Stimulated activated CD8-positive, alpha-beta memory T cell treated with anti-CD3 and anti-CD28 coated beads, Interleukin-7, amount 100 ng/mL, for 1 hour (primary cell): ENCODE measurements at places on chromosomes 6 and 20.

GRCh38 chr20:44348168-44348659 lies 7.3 kb upstream of the HNF4A start:
- no peak for DNase-seq

DNA sequence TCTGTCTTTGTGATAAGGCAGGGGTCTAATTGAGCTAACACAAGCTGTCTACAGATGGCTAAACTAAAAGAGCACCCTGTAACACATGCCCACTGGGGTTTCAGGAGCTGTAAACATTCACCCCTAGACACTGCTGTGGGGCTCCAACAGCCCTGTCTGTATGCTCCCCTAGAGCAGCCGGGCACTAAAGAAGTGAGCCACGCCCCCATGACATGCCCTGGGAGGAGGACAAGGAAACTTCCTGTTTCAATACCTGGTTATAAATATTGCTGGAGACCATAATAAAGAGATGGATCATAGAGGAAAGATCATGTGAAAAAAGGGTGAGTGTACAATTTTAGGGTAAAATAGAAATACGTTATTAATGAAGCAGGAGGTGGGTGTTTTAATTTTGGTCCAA lies 667.7 kb upstream of the AGPAT4 start:
- no peak for DNase-seq

GRCh38 chr6:141594874-141595273 lies 537.9 kb upstream of the GJE1 start:
- no peak for DNase-seq

DNA sequence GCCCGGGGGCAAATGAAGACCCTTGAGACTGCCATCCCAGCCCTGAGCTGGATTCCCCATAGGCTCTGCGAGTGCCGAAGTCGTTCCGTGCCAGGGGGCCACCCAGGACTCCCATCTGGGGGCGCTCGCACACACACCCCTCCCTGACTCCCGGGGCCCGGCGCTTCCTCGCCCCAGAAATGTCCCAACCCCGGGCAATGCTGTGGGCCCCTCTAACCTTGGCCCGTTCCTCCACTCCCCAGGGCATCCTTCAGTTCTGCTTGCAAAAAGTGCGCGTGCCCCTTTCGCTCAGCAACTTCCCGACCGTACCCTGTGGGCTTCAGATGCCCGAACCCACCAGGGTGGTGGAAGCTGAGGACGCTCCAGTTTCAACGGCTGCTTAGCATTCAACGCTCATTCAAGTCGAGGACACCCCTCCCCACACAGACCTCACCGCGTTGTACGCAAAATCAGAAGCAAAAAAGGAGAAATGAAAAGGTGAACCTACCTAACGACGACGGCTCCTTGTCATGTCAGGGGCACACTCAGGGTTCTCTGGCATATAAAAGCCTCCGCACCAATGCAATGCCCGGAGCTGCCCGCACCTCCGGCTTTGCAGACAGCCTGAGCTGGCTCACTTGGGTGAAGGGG lies 25.3 kb downstream of the RIPOR2 start:
- peak; percentile 6 for DNase-seq

- no peak for DNase-seq
Measured at GRCh38 chr20:37741570-37741969, 47.7 kb downstream of the CTNNBL1 start.

DNA sequence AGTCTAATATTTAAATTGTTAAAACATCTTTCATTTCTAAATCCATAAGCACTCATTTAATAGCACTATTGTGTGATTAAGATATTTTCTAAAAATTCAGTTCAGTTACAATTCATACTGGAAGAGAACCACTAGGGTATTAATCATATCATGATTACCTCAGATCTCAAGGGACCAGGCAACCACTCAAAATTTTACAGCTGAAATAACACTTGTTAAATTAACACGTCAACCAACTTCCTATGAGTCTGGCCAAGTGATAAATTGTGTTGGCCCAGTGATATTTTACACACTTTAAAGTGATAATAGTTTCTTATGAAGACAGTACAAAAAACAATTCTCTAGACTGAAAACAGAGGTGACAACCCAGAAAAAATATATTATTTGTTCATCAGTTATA lies 869.0 kb upstream of the ADGRB3 start:
- no peak for DNase-seq

- no peak for DNase-seq
Measured at GRCh38 chr6:138215093-138215782, 3.1 kb downstream of the PBOV1 start.

DNA sequence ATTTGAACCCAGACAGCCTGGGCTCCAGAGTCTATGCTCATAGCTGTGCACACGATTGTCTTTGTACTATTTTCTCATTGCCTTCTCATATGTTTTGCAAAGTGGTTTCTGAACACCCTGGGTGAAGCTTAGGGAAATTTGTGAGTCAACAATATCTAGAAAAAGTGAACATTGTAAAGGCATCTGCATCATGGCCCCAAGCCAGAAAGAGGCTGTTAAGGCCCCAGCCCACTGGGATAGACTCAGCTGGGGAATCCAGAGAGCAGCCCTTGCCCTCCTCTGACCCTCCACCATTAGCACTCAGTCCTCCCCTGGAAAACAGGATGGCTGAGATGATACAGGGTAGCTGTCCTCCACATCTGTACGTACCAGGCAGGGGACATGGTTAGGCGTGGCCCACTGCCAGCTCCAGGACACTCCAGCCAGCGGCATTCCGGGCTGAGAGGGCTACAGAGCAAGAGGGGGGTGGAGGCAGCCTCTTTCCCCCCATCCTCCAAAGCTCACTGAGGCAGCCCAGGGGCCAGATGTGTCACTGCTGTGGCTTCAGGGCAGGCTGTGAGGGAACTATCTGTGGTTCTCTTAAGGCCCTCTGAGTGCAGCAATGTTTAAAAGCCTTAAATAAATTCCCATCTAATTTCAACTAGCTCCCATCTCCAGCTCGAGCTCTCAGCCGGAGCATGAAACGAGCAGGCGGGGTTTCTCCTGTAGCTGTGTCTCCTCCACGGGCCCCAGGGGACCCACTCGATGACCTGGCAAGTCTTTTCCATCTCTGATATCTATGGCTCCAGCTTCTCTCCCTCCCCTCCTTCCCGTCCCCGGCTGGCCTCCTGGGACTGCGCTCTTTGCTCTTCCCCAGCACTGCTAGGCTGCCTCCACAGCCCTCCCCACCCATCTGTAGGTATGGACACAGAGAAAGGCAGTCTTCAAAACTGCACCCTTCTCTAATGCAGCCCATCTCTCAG lies 209.4 kb upstream of the LRFN2 start:
- DNase-seq, result no peak

- no peak for DNase-seq
Measured at GRCh38 chr6:31216208-31216898, 45.9 kb upstream of the POU5F1 start.

DNA sequence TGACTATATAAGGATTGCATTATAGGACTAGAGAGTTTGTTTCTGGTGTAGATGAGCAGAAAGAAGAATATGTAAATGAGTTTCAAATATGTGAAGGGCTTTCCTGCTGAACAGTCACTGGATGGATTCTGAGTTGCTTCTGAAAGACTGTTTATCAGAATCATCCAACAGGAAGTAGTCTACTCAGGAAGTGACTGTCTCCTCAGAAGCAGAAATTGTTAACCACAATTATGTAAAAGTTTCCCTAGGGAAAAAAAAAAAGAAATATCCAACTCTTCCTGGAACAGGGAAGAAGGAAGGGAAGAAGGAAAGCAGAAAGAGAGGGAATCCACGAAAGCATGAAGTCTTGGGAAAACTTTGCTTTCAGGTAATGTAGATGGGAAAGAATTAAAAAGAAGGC lies 138.9 kb downstream of the TENT5A start:
- no peak for DNase-seq

GRCh38 chr20:17936286-17936760 lies 32.3 kb downstream of the SNX5 start:
- DNase-seq, result no peak

DNA sequence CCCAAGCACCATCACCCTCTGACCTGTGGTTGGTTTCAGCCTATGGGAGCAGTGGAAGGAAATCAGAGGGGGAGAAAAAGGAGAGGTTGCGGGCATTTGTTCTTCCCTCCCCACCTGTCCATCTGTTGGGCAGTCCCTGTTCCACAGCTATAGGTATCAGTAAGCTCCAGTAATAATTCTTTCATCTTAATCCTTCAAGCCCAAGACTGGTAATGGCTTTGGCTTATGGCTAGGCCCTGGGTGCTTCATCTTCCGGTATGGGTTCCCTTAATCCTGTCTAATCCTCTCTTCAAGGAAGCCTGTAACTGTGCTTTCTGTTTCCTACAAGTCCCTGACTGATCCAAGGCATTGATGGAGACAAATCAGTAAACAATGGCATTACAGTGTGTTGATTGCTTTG lies 42.2 kb upstream of the STK35 start:
- no peak for DNase-seq

DNA sequence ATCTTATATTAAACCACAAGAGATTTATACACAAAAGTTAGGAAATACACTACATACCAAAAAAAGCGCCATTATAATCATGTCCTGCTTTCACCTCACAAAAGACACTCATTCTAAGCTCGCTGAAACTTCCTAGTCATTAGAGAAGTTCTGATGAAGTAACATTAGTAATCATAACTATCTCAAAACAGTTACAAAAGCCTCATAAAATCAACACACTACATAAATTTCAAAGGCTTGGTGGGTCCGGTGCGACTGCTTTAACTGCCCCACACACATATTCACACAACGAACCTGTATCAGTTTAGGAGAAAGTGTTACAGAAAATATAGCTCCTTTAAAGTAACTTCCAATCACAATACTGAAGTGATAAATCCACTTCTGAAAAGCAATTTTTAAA lies 1.9 kb downstream of the PHIP start:
- no peak for DNase-seq

DNA sequence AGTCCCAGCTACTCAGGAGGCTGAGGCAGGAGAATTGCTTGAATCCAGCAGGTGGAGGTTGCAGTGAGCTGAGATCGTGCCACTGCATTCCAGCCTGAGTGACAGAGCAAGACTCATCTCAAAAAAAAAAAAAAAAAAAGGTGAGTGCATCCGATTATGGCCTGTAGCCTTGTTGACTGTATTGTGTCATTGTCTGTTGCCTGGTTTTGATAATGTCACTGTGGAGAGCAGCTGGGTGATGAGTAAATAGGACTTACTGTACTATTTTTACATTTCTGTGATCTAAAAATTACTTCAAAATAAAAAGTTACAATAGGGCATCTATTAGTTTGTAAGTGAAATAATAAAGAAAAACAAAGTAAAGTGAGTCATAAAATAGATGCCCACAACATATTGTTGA lies 134.1 kb upstream of the SALL4 start:
- no peak for DNase-seq

- DNase-seq, result no peak
Measured at GRCh38 chr6:143018955-143019354, 41.7 kb upstream of the AIG1 start.

GRCh38 chr6:116429111-116429510 lies 32.1 kb upstream of the CALHM6 start:
- no peak for DNase-seq

- no peak for DNase-seq
Measured at GRCh38 chr20:7980332-7981046, 39.1 kb downstream of the TMX4 start.

DNA sequence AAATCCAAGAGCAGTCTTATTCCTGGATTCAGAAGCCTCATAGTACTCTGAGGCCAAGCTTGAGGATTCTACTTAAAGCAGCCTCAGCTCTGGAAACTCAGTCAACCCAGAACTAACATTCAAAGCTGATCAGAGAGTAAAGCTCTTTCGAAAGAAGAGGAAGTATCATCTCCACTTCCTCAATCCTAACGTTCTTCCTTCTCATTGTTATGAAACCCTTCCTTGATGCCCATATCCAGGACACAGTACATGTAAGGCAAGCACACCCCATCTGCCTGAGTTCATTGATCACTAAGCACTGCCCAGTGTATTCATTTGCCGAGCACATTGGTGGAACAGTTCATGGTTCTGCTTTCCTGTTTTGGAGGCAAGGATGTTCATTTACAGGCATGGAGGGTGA lies at the start of gene IPCEF1:
Gene IPCEF1, minus strand, starts transcription at position 114 of the 400 bp plus-strand sequence. CDS start 90,856 bp downstream, outside the sequence.
- no peak for DNase-seq

- DNase-seq, result peak; percentile 14
Measured at GRCh38 chr20:35226884-35227681, 593 bp downstream of the MMP24 start.

DNA sequence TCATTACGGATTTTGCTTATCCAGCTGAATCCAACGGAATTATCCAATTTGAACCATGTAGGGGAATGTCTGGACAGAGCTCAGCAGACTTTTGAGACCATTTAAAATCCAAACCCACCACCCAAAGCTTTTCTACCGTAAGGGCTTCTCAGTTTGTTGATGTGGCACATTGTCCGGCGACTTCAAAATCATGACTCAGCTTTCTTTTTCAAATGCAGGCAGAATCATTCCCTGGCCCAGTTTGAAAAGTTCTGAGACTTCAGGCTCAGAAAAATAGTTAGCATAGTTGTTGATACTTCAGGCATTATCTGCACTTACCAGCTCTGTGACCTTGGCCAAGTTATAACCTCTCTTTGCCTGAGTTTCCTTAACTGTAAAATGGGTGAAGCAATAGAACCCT lies 182.2 kb downstream of the PTPRT start:
- DNase-seq, result no peak

GRCh38 chr6:69232911-69233448 lies 563.8 kb downstream of the LMBRD1 start:
- no peak for DNase-seq

DNA sequence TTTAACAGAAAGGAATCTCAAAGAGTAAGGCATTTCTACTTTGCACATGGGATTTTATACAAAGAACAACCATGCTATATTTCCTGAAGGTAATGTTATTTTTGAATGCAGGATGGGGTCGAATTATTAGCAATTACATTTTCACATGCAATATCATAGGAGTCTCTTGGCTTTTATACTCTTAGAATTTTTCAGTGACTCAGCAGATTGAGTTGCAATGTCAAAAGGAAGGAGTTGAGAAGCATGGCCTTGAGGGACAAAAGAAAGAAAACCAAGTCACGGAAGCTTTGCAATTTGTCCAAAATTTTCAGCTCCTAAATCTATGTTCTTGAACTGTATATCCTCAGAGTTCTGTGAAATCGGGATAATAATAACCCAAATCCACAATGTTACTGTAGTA lies 181.1 kb downstream of the GRM1 start:
- no peak for DNase-seq

DNA sequence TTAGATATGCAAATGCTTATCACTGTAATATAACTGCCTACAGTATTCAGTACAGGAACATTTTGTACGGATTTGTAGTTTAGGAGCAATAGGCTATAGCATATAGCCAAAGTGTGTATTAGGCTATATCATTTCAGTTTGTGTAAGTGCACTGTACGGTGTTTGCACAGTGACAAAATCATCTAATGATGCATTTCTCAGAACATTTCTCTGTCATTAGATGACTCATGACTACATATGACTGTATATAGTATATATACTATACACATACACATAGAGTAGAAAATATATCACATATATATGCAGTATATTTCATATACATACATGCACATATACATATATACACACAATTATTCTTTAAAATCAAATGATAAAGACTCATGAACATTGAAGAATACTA lies 158.4 kb downstream of the PTCHD4 start:
- no peak for DNase-seq

DNA sequence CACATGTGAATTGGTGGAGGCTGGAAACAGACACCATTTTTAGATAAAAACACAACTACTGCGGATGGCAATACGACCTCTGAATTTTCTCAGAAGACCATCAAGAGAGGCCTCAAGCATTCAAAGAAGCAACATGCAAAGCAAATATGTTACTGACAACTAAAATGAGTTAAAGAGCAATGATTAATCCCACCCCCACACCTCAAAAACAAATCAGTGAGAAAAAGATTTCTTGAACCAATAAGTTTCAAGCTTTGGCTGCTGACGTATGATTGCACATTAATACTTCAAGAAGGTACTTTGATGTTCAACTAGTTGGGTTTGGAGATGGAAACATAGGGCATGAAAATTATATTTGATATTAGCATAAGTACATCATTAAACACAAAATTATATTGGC lies 982 bp downstream of the MMUT start:
- no peak for DNase-seq
